HT1080 (cell line): ENCODE measurements at places on chromosomes 16 and 17.

- no peak for DNase-seq
These were observed 34.6 kb downstream of the AKAP10 start for GRCh38 chr17:19943026-19943425.

GRCh38 chr17:732067-732901 lies at the start of gene TLCD3A:
Gene TLCD3A (plus strand): TSS chr17:732596. CDS start chr17:732648, 52 bp downstream.
- DNase-seq, result peak; percentile 15

- DNase-seq, result peak; percentile 100
These were observed 108.4 kb downstream of the OR1D5 start for GRCh38 chr17:2954898-2955445.

- DNase-seq, result no peak
These were observed 231.5 kb downstream of the CCDC182 start for GRCh38 chr17:57513569-57513968.

DNA sequence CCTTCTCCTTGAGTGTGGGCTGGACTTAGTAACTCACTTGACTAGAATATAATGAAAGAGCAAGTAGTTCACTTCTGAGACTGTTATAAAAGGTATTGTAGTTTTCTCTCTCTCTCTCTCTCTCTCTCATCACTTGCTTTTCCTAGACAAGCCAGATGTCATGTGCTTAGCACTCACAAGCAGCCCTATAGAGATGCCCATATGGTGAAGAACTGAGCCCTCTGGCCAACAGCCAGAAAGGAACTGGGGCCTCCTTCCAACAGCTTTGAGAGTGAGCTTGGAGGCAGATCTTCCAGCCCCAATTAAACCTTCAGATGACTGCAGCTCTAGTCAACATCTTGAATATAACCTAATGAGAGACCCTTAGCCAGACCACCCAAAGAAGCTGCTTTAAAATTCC lies 440.5 kb downstream of the GRIN2A start:
- DNase-seq, result no peak

DNA sequence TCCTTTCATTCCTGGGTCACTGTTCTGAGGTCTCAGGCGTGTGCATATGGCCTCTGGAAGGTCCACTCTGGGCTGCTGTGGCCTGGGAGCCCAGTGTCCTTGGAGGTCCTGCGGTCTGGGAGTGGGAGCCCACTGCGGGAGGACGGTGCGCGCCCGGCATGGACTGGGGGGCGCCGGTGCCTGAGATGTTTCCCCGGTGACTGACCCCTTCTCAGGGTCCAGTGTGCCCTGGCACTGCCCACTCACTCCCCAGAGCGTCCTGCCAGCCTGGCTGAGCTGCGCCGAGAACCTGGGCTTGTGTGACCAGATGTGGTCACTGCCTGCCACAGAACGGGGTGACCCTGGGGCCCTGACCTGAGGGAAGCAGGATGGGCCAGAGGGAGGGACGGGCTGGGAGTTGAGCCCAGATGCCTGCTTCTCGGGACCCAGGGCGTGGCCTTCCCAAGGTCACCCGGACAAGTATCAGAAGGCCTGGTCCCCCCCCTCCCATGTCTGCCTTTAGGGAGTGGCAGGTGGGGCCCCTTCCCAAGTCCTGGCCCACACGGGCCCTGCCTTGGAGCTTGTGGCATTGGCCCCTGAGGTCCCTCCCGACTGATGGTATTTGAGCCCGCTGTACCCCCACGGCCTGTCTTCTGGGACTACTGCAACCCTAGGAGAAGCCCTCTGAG lies 1.1 kb upstream of the RHBDL1 start:
- no peak for DNase-seq

- no peak for DNase-seq
These were observed 72.1 kb downstream of the RPTOR start for GRCh38 chr17:80616705-80617104.

DNA sequence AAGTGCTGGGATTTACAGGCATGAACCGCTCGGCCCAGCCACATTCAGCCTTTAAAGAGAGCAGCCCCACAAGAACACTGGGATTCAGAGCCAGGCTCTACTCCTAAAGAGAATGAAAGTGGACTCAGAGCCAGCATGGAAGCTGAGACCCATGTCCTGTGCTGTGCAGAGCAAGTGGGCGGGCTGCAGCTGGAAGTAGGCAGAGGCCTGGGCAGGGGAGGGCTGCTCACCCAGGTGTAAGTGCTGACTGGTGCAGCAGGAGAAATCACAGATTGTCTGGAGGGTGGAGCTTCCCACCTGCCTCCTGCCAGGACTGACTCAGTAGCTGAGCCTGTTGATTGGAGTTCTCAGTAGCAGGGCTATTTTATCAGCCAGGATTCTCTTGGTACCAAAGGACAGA lies 178.7 kb downstream of the KATNIP start:
- DNase-seq, result no peak

- no peak for DNase-seq
These were observed 72.7 kb upstream of the GAS7 start for GRCh38 chr17:10271106-10271562.

DNA sequence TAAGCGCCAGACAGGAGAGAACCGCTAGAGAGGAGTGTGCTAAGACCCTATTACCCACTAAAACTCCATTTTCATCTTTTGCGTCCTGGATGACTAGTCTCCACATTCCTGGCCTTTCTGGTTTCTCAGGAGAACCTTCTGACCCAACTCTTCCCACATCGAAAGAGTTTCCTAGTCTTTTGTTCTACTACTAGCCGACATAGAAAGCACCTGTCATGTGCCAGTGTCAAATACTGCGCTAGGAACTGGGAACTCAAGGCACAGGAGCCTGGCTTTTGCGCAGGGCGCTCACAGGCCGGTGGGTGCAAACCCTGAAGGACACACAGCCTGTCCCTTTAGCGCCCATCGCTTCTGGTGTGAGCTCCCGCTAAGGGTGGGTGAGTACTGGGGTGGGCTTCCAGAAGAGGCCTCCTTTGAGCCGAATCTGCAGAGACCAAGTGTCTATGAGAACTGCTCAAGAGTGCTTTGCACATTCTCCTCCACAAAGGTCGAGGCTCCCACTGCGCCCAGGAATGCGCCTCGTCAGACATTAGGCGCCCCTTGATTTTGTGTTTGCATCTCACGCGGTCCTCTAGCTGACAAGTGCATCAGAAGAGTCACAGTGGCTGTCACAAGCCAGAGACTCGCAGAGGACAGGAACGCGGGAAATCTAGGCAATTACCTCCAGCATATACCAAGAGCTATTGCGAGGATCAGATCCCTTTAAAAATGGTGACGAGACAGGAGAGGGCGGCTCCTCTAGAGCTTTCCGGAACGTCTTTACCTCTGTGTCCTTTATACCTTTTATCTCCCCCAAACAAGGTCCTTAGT lies 2.0 kb upstream of the PSMB3 start:
- DNase-seq, result no peak

DNA sequence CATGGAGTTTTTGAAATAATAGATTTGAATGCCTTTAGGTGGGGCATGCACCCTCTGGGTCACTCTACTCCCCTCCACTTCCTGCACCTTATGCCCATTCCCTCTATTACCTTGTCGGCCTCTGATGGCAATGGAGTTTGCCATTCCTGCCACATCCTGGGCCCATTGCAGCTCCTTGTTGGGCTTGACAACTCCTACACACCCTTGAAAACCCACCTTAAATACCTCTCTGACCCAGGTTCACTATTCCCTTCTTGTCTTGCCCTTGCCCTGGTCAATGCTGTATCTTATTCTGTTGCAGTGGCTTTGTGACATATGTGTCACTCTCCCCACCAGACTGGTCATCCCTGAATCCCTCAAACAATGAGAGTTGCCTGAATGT lies 2.4 kb downstream of the CCR7 start:
- no peak for DNase-seq

GRCh38 chr17:354651-355556 lies 2.3 kb upstream of the RPH3AL start:
- no peak for DNase-seq

GRCh38 chr17:56681561-56682266 lies 88.2 kb downstream of the NOG start:
- peak; percentile 97 for DNase-seq

- no peak for DNase-seq
These were observed 775 bp upstream of the TERB1 start for GRCh38 chr16:66802159-66802558.

- no peak for DNase-seq
These were observed 20.6 kb upstream of the ADGRG1 start for GRCh38 chr16:57607676-57608461.

GRCh38 chr17:59666235-59666634 lies 41.0 kb downstream of the PTRH2 start:
- no peak for DNase-seq

DNA sequence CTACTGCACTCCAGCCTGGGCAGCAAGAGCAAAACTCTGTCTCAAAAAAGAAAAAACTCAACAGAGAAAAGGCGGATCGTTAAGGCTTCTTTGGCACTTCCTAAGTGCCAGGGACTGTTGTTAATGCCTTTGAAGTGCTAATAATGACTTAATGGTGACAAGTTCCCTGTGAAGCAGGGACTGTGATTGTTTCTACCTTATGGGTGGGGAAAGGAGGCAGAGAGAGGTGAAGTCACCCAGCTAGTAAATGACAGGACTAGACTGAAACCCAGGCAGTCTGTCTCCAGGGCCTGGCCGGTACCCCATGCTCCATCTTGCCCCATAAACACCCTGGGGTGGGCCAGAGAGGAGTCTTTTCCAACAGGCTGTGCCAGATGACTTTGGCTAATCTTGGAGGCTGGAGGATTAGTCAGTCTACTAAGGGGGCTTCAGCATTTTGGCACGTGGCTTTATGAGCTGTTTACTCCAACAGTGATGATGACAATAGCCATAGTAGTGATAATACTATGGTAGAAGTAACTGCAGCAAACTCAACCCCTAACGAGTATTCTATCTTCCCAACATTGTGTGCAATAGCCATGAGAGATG lies 26.9 kb downstream of the ABCC1 start:
- DNase-seq, result no peak

DNA sequence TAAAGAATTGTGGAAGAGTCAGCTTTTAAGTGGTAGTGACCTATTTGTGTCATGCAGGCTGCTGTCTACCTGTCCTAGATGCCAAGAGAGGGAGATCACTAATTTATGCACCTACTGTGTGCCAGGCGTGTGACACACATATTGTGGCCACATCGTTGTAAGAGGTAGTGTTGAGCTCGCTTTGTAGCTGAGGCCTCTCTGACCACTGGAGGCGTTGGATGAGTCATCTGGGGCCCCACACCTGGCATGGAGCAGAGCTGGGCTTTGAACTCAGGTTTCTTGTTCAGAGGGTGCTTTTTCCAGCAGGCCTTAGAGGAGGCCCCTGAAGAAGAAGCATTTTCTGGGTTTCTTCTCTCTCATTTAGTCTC lies 52.3 kb upstream of the LGALS9 start:
- no peak for DNase-seq

- no peak for DNase-seq
These were observed 17.8 kb upstream of the ITGAE start for GRCh38 chr17:3818786-3819185.

- no peak for DNase-seq
These were observed 230.3 kb downstream of the MRTFB start for GRCh38 chr16:14301169-14302030.

DNA sequence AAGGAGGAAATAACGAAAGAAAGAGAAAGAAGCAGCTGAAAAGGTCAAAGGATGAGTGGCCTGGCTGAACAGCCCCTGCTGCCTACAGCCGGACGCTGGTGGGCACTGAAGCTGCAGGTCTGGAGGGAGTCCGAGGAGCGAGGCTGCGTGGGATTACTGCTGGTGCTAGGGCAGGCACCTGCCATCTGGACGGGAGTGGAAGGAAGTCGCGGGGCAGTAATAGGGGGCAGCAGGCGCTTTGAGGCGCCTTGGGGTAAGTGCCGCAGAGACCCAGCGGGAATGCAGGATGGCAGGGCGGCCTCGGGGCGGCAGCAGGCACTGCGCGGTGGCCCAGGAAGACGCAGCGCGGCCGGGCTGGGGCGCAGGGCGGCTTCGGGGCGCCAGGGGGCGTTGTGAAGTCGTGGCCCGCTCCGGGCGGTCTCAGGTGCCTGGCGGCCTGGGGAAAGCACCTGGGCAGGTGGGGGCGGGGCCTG lies 303 bp upstream of the SCNN1G start:
- DNase-seq, result peak; percentile 27

GRCh38 chr17:50843150-50843905 lies 7.9 kb downstream of the WFIKKN2 start:
- DNase-seq, result no peak

- DNase-seq, result peak; percentile 77
These were observed 4.9 kb upstream of the RUSF1 start for GRCh38 chr16:31513126-31513525.

DNA sequence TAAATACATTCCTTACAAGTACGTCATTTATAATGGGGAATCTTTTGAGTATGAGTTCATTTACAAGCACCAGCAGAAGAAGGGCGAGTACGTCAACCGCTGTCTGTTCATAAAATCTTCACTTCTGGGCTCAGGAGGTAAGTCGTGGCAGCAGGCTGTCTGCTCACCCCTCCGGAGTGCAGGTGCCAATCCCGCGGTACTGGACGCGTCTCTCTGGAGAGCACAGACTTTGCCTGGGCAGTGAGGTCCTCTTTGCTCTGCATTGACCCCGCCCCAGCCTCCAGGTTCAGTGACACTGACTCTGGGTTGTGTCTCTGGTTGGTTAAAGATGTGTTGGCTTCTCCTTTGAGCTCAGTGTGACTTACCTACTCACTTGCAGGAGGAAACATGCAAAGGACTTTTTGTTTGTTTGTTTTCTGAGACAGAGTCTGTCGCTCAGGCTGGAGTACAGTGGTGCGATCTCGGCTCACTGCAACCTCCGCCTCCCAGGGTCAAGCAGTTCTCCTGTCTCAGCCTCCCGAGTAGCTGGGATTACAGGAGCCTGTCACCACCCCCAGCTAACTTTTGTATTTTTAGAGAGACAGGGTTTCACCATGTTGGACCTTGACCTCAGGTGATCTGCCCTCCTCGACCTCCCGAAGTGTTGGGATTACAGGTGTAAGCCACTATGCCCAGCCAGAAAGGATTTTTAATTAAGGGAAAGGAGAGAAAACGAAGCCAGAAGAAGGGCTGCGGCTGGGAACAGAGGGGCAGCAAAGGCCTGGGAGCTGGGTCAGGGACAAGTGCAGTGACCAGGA lies 31.2 kb downstream of the RNF213 start:
- DNase-seq, result no peak

DNA sequence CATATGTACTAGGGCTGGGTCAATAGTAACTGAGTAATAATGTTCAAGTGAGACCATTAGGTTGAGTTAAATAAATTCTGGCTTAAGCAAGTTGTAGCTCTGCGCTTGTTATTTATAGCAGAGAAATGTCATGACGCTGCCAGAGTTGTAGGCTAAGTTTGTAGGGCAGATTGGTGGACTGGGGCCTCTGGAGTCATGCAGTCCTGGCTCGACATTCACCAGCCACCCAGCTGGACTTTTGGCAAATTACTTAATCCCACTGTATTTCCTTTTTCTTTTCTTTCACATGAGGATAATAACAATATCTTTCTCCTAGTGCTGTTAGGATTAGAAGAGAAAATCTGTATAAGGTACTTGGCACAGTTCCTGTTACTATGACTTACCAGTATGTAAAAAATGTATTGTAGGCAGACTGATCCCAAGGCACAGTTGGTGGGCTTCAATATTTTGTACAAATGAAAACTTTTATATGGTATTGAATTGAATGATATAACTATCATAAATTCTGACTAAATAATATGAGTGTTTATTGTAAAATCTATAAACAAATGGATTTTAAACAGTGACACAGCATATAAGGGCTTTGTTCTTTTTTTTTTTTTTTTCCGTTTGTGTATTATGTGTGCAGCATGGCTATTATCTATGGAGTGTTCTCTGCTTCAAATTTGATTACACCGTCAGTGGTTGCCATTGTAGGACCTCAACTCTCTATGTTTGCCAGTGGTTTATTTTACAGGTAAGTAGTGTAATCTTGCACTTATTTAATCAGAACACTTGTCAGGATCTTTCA lies 2.6 kb downstream of the MFSD11 start:
- DNase-seq, result no peak
